Cortex of kidney (tissue), 1 donor: ENCODE measurements at places on chromosomes 7 and 10.

GRCh38 chr10:84193846-84194423, 402 bp upstream of the CDHR1 start:
- no peak for DNase-seq

DNA sequence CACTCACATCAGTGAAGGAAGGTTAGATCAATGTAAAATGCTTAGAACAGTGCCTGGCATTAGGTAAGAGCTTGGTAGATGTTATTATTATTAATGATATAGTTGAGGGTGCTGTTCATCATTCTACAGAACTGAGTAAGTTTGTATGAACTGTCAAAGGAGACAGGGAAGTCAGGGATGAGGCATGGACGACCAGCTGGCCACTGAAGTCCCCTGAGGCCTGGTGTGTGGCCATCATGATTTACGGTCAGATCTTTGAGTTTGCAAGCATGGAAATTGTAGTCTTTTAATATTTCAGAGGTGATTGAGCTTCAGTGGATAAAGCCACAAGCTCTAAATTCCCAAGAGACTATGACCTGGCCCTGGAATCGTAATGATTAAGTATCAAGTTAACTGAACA, 6.9 kb downstream of the ARMC3 start:
- no peak for DNase-seq

GRCh38 chr10:122263971-122264370, 7.1 kb upstream of the BTBD16 start:
- DNase-seq: no peak

DNA sequence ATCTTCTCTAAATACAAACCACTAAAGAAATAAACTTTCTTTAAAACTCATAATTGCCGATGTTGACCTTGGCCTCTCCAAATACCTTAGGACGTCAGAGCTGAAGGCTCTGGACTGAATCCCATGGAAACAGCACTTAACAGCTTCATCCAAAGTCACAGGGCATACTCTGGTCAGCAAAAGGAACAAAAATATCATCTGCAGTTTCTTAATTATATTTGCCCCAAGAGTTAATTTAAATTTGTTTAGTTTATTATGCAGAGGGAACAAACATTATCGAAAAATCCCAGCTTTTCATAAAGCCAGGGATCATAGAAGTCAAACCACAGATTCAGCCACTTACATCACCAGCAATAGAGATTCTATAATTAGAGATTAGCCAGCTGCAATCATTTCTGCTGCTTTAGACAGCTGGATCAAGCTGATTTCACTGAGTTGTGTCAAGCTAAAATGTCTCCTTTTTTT, 20.5 kb upstream of the FAM13C start:
- DNase-seq: no peak

DNA sequence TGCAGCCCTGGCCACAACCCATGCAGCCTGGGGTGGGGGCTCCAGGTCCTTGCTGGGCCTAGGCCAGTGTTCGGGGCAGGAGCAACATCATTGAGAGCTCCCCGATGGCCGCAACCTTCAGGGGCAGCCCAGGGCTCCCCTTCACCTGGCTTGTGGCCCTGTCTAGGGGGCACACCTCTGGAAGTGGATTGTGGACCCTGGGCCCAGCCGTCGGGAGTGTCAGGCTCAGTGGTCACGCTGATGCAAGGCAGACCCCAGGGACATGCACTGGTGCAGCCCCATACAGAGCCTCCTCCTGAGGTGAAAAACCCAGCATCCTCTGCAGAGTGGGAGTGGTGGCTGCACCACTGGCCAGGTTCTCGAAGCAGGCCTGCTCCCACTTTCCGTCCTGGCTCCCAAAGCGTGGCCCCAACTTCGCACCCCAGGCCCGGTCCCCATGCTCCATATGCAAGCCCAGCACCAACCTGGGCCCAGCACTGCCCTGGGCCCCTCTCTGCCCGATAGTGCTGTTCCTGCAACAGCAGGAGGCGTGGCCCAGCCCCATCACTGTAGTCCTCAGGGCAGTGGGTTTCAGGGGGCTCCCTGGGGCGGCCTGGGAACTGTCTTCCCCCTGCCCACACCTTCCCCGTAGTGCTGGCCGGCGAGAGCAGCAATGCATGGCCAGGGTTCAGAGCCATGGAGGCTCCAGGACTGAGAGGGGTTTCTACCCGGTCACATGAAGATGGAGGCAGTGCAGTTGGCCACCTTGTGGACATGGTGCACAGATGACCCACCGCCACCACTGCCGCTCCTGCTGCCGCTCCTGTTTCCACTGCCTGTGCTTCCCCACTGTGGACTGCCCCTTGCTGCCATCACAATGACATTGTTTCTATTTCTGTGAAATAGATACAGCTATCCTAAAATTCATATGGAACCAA, 303.9 kb upstream of the NRG3 start:
- no peak for DNase-seq

DNA sequence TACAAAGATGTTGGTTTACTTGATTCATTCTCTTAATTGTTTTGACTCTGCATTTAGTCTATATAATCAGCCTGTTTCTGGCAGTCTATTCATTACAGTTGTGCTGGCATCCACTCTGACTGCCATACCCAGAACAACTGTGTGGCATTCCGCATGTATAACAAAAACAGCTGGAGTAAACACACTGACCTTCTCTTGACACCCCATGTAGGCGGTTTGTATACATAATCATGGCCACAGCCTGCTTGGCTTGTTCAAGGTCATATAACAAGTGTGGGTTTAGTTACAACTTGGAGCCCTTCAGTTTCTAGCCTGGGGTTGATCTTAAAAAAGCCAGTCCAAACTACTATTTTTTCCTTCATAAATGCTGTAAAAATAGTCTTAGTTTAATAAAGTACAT, 70.9 kb downstream of the MBL2 start:
- no peak for DNase-seq

- no peak for DNase-seq
Measured at GRCh38 chr10:15169555-15170401, 1.3 kb upstream of the NMT2 start.

DNA sequence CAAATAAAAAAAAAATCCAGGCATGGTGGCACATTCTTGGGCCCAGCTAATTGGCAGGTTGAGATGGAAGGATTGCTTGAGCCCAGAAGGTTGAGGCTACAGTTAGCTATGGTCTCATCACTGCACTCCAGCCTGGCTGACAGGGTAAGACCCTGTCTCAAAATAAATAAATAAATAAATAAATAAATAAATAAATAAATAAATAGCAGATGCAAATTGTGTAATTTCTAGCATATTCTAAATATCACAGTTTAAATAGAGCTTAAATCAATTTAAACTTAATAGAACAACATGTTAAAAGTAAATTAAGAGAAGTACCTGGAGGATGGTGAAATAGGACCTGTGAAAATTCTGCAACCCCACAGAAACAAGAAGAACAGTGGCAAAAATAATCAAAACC, 290.5 kb downstream of the TFEC start:
- DNase-seq: no peak

DNA sequence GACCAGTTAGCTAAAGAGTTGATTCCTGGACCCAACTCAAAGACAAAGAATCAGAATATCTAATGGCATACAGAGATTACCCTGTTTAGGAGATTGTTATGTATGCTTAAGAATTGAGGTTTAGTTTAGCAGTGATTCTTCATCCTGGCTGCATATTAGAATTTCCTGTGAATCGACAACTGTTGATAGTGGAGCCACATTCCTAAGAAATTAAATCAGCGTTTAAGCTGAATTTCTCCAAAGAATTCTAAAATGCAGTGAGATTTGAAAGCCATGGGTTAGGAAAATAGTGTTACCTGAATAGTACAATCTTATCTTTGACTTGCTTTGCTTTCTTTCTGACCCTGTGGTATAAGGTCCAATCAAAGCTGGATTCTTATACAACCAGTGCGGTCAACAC, 16.4 kb upstream of the FERD3L start:
- DNase-seq: no peak

DNA sequence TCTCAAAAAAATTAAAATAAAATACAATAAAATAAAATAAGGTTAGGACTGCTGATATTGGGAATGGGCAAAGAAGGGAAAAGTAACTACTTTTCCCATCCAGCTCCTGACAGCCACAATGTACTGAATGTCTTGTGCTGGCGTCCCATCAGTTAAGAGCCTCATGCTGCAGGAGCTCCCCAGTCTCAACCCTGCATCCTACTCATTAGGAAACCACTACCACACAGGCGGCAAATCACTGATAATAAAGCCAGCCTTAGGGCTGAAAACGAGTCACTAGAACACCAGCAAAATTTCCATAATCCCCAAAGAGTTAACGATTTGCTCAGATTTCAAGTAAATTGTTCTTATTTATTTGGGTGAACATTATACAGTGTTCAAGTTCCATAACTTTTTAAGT, 4.3 kb downstream of the YWHAG start:
- no peak for DNase-seq

DNA sequence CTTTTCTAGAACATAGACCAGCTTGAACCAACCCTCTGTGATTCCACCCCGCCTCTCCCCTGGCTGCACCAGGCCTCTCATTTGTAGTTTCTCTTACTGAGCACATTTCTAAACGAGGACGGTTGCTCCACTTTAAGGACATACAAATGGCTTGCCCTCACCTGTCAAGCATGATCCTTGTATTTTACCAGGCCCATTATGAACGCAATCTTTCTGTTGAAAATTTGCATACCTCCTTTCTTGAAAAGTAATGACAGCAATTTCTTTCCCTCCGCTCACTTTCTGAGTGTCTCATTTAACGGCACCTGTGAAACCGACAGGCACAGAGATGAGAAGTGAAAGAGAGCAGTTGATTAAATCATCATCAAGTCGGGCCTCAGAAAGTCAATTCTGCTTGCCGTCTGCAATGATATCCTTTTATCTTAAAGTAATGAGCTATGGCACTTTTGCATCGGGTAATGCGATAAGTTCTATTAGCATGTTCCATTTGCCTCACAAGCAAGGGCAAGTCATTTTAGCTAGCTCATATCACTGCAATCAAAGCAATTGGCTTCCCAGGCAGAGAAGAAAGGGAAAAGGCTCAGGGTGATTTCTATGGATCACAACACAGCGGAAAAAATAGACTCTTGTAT, 705.6 kb upstream of the GALNT17 start:
- DNase-seq: no peak

DNA sequence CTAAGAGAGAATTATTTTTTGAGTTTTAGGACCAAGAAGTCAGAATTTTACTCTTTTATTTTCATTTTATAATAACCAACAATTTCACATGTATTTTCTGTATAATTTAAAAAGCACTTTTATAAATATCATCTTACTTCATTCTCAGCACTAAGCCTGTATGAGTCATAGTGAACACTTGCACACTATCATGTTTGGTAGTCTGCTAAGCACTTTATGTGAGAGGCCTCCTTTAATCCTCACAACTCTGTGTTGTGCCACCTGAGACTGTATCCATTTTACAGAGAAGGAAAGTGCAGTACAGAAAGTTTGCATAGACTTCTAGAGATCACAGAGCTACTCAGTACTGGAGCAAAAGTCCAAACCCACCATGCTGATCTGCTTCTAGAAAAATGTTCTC, 939.6 kb downstream of the NRG3 start:
- no peak for DNase-seq

DNA sequence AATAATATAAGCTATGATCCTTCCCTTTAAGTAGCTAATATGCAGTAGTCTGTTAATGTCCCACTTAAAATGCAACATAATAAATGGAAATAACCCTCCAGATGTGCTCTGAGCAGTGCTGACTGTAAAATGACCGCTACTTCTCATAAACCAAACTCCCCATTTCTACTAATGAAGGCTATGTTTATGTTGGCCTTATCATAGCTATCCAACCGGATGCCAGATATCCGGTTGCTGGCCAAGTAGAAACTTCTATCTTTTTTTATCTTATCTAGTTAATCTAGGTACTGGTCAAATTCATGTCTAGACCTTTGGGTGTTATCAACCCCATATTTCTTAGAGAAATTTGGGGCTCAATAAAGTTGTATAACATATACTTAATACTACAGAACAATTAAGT, 56.6 kb downstream of the CHRM2 start:
- no peak for DNase-seq

DNA sequence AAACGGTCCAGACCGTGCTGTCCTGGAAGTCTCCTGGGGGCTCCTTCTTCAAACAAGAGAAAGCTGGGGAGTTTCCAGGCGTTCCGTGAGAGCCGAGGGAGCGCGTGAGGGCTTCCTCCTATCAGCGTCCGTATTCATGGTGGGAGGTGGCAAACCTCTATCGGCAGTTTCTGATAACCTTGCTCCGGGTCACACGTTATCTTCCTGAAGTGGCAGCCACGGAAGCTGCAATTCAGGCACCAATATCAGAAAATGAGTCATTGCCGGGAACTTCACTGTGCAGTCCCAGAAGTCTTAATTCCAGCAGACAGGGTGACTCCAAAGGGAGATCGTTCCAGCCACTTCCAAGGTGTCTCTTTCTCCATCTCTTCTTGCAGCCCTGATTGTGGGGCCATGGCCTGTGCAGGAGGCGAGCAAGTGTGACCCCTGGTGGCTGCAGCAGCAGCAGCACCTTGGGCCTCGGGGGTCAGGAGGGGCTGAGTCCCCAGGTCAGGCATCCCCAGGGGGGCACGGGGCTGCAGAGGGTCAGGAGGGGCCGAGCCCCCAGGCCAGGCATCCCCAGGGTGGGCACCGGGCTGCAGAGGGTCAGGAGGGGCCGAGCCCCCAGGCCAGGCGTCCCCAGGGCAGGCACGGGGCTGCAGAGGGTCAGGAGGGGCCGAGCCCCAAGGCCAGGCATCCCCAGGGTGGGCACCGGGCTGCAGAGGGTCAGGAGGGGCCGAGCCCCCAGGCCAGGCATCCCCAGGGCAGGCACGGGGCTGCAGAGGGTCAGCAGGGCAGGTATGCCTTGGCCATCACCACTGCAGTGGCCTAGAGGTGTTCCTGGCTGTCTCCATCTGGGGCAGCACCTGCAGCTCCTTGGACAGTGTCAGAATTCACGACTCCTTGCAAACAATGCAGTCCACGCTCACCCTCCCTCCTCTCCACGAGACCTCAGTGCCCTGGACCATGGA, 538.7 kb downstream of the DNAJB6 start:
- no peak for DNase-seq

DNA sequence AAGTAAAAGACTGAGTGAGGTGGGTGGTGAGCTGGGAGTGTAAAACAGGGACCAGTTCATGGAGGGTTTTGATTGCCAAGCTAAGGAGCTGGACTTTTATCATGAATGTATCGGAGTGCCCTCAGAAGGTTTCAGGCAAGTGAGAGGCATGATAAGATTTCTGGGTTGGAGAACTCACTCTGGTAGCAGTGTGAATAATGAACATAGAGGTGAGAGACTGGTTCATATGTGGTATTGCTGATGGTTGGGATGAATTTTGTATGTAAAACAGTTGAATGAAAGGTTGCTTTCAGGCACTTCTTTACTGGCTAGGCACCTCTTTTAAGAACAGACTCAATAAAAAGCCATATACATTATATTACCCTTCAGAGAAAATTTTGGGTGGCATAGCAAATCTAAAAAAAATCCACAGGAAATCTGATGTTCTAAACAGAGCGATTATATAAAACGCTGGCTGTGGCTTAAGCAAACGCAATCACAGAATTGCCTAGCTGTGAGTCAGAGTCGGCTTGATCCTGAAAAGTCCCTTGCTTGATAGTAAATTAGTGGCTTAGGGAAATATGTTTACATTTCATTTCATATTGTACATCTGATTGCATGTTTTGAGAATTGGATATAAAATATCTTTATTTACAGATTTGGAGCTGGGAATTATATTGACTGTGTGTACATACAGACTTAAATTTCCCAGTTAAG, 92.9 kb upstream of the HDAC9 start:
- no peak for DNase-seq

- DNase-seq: no peak
Measured at GRCh38 chr10:5376450-5376849, 11.7 kb downstream of the UCN3 start.

GRCh38 chr10:71743089-71743838, 23.7 kb upstream of the C10orf105 start:
- DNase-seq: no peak
